ENCODE measurements at places on chromosomes 6 and 20.

- no peak for DNase-seq
These were observed 556.0 kb upstream of the JAG1 start for GRCh38 chr20:11229772-11230171.

DNA sequence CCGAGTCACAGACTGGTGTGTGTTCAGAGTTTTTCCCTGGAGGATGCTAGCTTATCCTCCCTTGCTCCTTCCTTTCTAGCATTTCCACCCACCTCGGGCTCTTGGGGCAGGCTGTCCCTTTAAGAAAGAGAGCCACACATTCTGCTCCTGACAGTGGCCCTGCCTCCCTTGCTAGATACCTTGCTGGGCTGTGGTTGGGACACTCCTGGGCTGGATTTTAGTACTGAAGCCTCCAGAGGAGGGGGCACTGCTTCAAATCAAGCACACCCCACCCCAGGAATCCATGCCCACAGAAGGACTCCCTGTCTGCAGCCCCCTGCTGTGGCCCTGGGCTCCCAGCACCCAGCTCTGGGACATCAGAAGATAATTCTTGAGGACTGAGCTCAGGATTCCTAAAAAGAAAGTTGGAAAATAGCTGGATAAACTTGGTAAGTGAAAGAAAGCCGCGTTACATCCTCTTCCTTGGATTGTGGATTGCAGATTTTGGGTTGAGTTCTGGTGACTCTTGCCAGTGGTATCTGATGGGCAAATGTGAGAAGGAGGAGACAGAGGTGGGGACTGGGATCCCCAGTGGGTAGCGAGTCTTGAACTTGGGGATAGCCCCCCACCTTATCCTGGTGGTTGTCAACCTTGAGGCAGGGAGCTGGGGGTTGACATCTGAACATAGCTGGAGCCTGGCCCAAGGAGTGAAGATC is 29.0 kb downstream of the DAAM2 start:
- DNase-seq: no peak

GRCh38 chr6:133173276-133173675 is 67.9 kb upstream of the EYA4 start:
- no peak for DNase-seq

GRCh38 chr20:37796121-37796520 is 102.3 kb downstream of the CTNNBL1 start:
- no peak for DNase-seq
